ENCODE measurements at places on chromosomes 13 and 19.
A peak's percentile ranks its signal among the peaks of the same experiment; 100 is the strongest.

DNA sequence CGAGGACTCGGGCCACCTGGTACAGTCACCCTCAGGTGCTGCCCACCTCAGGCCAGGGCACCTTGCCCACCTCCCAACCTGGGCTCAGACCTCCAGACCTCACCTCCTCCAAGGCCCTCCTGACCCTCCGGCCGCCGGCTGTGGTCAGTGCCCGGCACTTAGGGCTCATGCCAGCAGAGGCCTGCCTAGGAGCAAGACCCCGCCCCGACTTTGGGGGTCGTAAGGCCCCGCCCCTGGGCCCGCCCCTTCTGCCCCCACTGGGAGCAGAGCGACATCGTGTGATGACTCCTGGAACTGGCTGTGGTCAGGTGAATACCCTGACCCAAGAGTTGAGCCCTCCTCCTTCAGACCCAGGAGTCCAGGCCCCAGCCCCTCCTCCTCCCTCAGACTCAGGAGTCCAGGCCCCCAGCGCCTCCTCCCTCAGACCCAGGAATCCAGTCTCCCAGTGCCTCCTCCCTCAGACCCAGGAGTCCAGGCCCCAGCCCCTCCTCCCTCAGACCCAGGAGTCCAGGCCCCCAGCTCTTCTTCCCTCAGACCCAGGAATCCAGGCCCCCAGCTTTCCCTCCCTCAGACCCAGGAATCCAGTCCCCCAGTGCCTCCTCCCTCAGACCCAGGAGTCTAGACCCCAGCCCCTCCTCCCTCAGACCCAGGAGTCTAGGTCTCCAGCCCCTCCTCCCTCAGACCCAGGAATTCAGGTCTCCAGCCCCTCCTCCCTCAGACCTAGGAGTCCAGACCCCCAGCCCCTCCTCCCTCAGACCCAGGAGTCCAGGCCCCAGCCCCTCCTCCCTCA is at the start of gene SBK2:
Gene SBK2, minus strand, starts transcription at position 183 of the 790 bp plus-strand sequence. CDS start 839 bp downstream, outside the sequence.
- DNase-seq: no peak

DNA sequence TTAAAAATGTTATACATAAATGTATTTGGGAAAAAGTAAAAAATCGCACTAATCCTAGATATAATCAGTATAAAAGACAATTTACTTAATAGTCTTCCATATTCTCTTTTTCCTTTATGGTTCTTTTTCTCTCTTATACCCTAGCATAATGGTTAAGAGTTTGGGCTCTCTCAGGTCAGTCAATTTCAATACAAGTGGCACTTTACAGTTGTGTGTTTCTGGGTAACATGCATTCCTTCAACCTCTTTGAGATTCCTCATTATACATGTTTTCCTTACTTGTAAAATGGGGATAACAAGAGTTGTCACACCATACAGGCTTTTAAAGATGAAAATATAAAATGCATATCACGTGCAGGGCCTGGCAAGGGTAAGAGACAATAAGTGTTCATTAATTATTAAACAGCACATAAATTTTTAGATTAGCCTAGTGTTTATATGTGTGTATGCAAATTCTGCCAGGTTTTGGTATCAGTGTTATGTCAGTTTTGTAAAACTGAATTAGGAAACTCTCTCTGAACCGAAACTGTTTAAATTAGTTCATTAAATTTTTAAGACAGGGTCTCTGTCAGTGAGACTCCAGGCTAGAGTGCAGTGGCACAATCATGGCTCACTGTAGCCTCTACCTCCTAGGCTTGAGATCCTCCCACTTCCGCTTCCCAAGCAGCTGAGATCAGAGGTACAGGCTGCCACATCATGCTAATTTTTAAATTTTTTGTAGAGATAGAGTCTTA is 49.8 kb downstream of the ELF1 start:
- DNase-seq: no peak

DNA sequence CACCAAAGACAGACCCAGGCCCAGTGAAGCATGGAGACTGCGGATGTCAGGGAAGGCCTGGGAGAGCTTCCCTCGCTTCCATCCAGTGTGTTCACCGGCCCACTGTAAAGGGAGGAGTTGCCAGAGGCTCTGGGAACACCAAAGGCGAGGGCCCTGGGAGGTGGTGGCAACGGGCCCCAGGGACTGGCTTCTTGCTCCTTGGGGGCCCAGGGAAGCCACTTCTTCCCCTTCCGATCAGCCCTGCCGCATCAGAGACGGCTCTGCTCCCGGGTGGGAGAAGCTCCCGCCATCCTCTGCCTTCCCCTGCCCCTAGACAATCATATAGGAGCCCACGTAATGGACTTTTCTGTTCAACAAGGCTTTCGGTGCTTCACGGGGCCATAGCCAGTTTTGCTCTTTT is 83.4 kb upstream of the GPR183 start:
- no peak for DNase-seq

- no peak for DNase-seq
Observed at GRCh38 chr13:58804832-58805231, 1173.3 kb downstream of the PCDH17 start.

DNA sequence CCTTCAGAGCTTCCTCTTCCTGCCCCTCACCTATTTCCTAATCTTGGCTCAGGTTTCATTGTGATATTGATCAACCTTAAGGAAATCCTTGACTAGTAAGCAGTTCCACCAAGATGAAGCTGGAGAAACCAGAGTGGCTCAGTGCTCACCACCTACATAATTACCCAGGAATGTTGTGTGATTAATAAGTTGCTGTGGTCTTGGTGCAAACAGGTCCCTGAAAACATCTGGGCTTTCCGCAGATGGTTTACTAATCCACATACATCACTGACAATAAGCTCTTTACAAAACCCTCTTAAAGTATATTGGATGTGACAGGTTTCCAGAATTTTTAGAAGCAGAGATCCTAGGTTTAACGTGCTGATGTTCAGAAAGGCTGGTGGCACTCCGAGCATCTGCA is 8.6 kb upstream of the SERP2 start:
- DNase-seq: peak; percentile 91

DNA sequence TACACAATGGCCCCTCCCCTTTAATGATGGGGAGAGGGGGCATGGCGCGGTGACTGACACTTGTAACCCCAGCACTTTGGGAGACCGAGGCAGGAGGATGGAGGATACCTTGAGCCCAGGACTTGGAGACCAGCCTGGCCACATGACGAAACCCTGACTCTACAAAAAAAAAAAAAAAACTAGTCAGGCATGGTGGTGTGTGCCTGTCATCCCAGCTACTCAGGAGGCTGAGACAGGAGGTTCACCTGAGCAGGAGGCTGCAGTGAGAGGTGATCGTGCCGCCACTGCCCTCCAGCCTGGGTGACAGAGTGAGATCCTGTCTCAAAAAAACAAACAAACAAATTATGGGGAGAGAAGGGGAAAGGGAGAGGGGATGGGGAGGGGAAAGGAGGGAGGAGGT is 13.8 kb upstream of the ZBTB7A start:
- no peak for DNase-seq

GRCh38 chr13:110245416-110245899 is 61.5 kb downstream of the COL4A1 start:
- peak; percentile 60 for DNase-seq

DNA sequence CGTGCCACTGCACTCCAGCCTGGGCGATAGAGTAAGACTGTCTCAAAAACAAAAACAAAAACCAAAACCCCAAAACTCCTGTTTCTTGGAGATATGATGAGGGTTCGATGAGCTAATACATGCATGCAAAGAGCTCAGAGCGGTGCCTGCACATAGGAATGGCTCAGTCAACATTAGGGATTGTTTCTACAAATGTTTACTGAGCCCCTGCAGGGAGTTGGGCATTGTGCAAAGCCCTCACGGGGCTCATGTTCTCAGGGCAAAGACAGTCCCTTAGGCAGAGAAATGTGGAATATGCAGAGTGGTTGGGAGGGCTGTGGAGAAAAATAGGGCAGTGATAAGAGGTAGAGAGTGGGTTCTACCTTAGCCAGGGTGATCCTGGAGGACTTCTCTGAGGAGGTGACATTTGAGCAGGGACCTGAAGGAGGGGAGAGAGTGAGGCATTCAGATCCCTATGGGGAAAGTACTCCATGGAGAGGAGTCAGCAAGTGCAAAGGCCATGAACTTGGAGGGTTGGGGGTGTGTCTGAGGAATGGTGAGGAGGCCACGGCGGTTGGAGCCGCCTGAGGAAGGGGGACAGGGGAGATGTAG is 1.5 kb upstream of the EHD2 start:
- no peak for DNase-seq

DNA sequence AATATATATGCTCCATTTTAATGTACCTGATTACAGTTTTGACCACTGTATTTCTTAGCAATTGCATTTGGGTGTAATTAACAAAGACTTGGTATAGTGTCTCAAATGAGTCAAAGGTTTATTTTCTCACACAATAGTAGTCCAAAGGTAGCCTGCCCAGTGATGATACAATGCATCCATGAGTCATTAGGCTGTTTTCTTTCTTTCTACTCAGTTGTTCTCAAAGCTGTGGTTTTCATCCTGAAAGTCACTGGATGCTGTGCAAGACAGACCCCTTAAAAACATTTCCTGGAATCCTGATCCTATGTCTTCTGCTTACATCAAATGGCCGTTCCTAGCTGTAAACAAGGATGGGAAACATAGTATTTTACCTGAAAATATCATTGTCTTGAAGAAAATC is 651.2 kb upstream of the MIR17HG start:
- DNase-seq: peak; percentile 83

- no peak for DNase-seq
Observed at GRCh38 chr13:106243011-106243565, 292.4 kb downstream of the EFNB2 start.

DNA sequence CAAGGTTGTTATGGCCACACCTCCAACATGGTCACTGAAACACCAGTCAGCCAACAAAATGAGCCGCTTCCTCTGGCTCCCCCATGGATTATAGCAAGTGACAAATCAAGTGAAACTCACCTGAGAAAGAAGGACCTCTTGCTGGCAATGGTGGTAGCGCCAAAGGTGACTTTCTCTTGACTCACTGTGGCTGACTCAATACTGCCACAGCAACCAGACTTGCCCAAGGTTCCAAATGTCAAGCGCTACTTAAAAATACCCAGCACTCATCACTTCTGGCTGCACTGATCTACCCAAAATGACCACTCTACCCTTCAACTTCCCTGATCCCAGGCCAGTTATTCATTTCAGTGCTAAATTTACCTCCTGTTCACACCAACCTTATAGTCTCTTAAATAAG is 495.5 kb downstream of the FOXO1 start:
- no peak for DNase-seq

DNA sequence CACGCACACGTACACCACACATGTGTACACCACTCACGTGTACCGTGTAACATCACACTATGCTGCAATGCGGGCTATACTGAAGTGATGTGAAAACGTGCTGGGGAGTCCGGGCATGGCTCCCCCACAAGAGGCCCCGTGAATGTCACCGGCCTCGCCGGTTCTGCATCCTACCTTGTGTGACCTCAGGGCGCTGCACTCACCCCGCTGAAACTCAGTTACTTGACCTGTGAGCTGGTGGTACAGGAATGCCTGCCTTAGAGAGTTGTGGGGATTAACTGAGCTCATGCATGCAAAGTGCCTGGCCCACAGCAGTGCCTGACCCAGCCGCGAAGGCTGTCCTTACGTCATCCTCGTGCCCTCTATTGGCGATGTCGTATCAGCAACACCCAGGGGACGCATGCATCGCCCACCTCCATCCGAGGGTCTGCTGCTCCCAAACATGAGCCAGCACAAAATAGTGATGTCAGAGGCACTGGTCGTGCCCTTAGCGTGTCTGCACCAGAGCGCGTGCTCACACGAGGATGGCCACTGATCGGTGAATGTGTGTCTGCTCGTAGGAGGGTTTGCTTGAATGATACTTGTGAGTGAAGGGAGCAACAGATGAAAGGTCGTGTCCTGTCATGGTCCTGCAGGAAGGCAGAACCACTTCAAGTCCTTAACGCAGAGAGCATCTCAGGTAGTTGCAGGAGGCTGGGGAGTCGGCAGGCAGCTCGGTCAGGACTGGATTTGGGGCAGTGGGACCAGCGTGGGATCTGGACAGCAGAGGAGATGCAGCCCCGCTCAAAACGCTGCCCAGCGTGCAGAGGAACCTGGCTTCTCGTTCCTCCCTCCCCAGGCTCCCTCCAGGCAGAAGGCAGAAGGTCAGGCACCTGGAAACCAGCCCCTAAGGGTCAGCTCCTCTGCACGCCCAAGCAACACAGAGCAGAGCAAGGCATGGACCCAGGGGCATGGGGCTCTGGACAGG is 126.2 kb upstream of the SPACA7 start:
- DNase-seq: no peak

DNA sequence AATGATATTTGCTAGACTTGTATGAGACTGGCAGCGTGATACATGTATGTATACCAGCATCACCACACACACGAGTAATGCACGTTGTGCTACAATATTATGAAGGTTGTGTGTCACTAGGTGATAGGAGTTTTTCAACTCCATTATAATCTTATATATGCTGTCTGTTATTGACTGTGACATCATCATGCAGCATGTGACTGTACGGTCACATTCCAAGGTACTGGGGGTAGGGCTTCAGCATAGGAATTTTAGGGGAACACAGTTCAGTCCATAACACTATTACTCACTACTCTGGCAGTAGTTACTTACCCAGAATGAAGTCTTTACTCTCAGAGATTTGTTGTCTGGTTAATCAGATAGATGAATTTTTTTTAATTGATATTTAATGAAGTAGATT is 91.1 kb downstream of the CDK8 start:
- no peak for DNase-seq

- DNase-seq: no peak
Observed at GRCh38 chr13:72201726-72202125, 334.7 kb upstream of the DACH1 start.

GRCh38 chr13:101520672-101521071 is 68.2 kb downstream of the ITGBL1 start:
- peak; percentile 75 for DNase-seq

DNA sequence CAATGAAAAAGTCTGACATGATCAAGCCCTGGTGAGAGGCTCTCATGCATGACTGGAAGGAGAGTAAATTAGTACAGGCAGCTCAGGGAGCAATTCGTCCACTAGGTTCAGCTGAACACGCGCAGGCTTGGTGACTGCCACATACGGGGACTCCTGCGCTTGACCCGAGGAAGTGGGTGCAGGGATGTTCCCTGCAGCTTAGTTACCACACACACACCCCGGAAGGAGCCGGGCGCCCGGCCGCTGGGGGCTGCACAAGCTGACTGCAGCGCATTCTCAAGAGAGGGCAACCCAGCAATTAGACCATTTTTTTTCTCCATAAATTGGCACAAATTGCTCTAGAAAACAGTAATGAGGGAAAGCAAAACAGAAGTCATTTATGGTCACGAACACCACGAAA is 23.0 kb upstream of the MIER2 start:
- no peak for DNase-seq

GRCh38 chr19:35882114-35882832 is 13.9 kb downstream of the APLP1 start:
- DNase-seq: peak; percentile 54
